T1000 (cell line): ENCODE measurements at places on chromosomes 6 and 20.
A peak's percentile ranks its signal among the peaks of the same experiment; 100 is the strongest.

DNA sequence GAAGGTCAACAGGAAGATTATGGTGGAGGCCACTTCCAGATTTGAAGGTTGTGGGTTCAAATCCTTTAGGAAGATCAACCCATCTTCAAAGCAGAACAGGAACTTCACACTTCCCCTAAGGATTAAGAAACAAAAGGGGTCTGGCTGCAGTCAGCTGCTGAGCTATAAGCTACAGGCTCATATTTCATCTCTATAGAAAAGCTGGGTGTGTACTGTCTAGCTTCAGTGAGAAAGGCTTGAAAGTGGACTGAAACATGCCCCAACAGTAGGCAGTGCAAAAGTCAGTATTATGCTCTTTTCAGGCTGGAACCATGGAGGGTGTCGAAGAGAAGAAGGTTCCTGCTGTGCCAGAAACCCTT is 60.1 kb upstream of the SPDEF start:
- no peak for DNase-seq

DNA sequence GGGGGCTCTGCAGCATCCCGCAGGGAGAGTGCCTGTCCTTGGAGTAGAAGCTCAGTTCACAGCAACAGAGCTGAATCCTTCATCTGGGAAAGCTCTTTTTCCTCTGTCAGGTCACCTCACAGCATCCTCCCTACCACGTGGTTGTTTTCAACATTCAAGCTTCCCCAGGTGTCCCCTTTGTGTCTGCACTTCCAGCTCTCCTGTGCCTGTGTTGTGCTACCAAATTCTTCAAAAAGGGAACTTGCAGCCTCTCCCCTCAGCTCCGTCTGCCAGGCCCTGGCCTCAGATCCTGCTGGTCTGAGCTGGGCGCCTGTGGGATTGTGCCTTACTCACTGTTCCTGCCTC is 108.4 kb downstream of the FOXF2 start:
- DNase-seq, result no peak

DNA sequence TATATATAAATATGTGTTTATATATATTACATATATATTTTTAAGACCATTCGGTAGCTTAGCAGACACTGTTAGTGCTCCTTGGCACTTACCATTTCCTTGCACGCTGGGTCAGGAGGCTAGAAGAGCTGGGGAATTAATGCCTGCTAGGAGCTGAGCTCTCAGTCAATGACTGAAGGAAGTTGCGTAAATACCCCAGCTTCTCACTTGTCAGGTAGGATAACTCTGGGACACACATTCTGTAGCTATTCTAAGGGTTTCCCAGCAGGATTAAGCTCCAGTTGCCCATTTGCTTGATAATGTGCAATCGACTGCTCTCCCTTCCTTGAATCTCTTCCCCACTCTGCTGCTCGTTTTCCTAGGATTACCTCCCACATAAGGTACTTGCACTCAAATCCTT is 15.7 kb upstream of the DNAAF9 start:
- DNase-seq, result no peak

GRCh38 chr6:56938649-56939191 is 16.2 kb upstream of the BEND6 start:
- DNase-seq, result peak; percentile 88

DNA sequence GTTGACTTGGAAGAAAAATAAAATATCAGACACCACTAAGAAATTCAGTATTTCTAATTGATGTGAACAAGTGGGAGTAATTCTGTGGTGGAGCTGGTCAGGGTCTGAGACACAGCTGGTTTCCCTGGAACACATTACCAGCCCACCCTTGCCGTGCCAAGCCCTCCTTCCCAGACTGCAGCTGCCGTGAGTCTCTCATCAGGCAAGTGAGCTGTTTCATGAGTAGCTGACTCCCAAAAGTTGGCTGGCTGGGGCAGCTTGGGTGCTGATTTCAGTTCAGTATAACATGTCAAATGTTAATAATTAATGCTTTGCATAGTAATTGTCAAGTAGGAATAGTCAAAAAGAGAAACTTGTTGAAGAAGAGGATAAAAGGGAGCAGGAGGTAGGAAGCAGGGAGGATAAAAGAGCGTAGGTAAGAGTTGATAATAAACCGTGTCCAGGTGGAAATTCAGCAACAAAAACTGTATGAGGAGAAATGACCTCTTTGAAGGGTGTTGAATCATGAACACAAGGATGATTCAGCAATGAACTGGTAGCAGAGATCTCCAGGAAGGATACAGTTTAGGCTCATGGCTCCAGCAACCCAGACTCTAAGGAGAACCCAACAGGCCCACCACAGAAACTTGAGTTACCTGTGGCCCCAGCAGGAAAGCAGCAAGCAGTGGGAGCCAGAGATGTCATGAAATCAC is 110.9 kb upstream of the SSTR4 start:
- no peak for DNase-seq

- no peak for DNase-seq
These were observed 13.9 kb upstream of the ITPR3 start for GRCh38 chr6:33607126-33607783.

DNA sequence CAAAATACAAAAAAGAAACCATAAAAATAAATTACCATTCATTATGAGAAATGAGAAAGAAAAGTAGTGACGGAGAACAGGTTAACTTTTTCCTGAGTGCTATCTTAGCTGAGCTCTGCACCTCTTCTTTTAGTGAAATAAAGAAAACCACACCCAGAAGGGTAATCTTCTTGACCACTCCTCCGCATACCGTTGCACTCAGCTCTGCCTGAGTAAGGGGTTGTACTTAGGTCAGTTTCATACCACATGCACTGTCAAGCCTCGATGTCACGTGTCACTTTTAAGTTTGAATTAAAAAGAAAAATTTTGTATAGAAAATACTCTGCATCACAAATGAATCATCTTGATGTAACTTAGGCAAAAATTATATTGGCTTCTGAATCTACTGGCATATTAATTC is 2.8 kb downstream of the EZR start:
- DNase-seq, result no peak

DNA sequence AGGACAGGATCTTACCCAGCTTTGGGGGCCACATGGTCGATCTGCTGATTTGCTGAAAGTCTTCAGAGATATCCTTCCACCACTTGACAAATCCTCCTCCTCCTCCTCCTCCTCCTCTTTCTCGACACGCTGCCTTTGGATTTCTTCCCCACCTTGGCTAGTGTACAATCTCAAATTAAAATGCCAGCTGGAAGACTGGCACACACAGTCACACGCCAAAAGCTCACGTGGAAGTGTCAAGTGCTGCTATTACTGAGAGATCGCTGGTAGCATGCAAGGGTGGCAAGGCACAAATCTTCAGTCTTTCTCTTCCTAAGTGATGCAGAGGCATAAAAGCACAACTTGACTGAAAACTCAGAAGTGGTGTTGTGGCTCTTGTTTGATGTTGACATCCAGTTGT is 35.3 kb downstream of the GPR6 start:
- no peak for DNase-seq

DNA sequence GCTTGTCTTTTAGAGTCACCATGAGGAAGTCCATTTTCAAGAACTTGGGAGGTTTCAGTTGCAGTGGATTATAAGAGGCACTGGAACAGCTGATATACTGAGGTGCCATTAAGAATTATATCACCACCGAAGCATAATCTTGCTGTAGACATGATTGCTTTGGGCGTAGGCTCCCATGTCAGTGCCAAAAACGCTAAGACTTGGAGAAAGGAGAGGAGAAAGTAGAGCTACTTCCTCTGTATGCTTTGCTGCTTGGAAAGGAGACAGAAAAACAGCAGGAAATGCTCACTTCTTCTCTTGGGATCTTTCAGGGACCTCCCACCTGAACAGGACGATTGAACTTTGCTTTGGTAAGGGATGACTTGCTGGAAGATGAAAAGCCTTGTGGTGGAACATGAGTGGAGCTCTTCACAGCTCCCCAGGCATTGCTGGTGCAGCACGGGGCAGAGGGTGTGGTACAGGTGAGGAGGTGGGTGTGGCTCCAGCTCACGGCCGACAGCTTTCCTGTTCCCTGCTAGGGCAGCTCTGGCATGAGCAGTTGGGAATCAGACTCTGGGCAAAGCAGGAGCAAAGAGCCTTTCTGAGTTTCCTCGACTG is 190.4 kb upstream of the JAG1 start:
- no peak for DNase-seq

GRCh38 chr20:37972256-37973058 is 60.8 kb downstream of the TTI1 start:
- DNase-seq, result no peak

- DNase-seq, result no peak
These were observed 41.2 kb upstream of the NHSL1 start for GRCh38 chr6:138540468-138540867.
